Hair follicle dermal papilla cell (primary cell): ENCODE measurements at places on chromosomes 3 and 15. TPM values are rescaled to one million over a fixed set of nuclear protein-coding genes. Genes with fewer than 3 reads are reported as not detected.

GP5 gene
- not detected in 2 replicates for total RNA-seq

CACNA2D3 gene
- total RNA-seq = 2.4 and 4.2 TPM in 2 replicates

EPHA6 gene
- not detected in 2 replicates for total RNA-seq

CLDN18 gene
- total RNA-seq = under 0.01 TPM in 1 of 2 replicates, not detected in the other

HRH1 gene
- 4.7 and 6.8 TPM in 2 replicates for total RNA-seq

COMMD4 gene
- 47.5 and 56.5 TPM in 2 replicates for total RNA-seq
